Mesendoderm (in vitro differentiated cells): ENCODE measurements at places on chromosomes 11 and 22.

GRCh38 chr11:11973866-11974265, 34.6 kb downstream of the DKK3 start:
- H3K36me3 ChIP-seq, result no peaks in the 10 kb centered on the region
- no peak for DNase-seq
- peak overlapping the region; percentile 4 for H3K27ac ChIP-seq
- H3K4me3 ChIP-seq, result no peak overlapping the region

DNA sequence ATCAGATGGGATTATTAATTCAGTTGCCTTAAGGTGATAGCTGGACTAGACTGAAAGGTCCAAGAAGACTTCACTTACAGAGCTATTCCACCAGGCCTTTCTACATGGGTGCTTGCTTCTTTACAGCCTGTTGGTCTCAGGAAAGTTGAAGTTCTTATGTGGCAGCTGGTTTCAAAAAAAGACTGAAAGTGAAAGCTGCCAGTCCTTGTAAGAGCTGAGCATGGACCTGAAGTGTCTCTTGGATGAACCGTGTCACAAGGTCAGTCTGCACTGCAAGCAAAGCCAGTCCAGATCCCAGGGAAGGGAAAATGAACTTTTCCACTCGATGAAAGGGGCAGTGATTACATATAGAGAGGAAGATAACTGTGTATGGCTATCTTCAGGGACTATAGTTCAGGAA, 201.5 kb upstream of the LUZP2 start:
- H3K27me3 ChIP-seq, result no peaks in the 10 kb centered on the region
- no peaks in the 10 kb centered on the region for H3K4me1 ChIP-seq
- no peak overlapping the region for H3K4me3 ChIP-seq
- H3K36me3 ChIP-seq, result no peaks in the 10 kb centered on the region
- DNase-seq, result no peak
- no peak overlapping the region for H3K27ac ChIP-seq

GRCh38 chr11:133503236-133503635, 29.1 kb downstream of the OPCML start:
- peaks cover 2% of the 10 kb centered on the region for H3K4me1 ChIP-seq
- no peak for DNase-seq
- no peaks in the 10 kb centered on the region for H3K27me3 ChIP-seq
- H3K36me3 ChIP-seq, result no peaks in the 10 kb centered on the region
- H3K27ac ChIP-seq, result no peak overlapping the region
- H3K4me3 ChIP-seq, result no peak overlapping the region

GRCh38 chr11:111634981-111635705, 32.9 kb downstream of the SIK2 start:
- no peaks in the 10 kb centered on the region for H3K36me3 ChIP-seq
- DNase-seq, result no peak
- no peaks in the 10 kb centered on the region for H3K27me3 ChIP-seq
- no peak overlapping the region for H3K27ac ChIP-seq

- no peaks in the 10 kb centered on the region for H3K27me3 ChIP-seq
- DNase-seq, result peak; percentile 66
- no peak within 1 kb of the TSS for H3K4me3 ChIP-seq
- H3K27ac ChIP-seq, result no peak within 1 kb of the TSS
- no peaks in the 10 kb centered on the region for H3K4me1 ChIP-seq
Measured at GRCh38 chr11:49208006-49208721, at the start of gene FOLH1. Gene FOLH1 (minus strand): TSS chr11:49208602. CDS start chr11:49208409, 193 bp downstream.

DNA sequence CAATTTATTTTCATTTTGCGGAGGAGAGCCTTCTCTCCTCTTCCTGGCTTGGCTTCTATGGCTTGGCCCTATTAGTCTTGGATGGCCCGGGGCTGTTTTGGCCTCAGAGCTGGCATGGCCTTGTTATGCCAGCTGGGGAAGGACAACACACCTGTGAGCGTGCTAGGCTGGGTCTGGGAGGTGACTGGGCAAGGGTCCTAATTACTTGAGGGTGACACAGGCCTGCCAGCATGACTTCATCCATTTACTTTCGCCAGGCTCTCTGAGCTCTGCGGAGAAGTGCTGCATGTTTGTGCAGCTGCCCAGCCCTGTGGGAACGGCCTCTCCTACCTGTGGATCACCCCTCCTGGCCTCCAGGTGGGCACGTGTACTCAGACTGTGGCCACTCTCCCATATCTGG, 153.6 kb downstream of the SNX19 start:
- H3K27ac ChIP-seq, result no peak overlapping the region
- H3K27me3 ChIP-seq, result no peaks in the 10 kb centered on the region
- peaks cover 18% of the 10 kb centered on the region for H3K4me1 ChIP-seq

GRCh38 chr11:60343094-60343704, 16.1 kb downstream of the MS4A6E start:
- no peak overlapping the region for H3K4me3 ChIP-seq
- no peaks in the 10 kb centered on the region for H3K36me3 ChIP-seq
- DNase-seq, result peak; percentile 36
- no peak overlapping the region for H3K27ac ChIP-seq
- no peaks in the 10 kb centered on the region for H3K27me3 ChIP-seq

- no peak overlapping the region for H3K27ac ChIP-seq
- no peak for DNase-seq
- H3K4me3 ChIP-seq, result no peak overlapping the region
- H3K36me3 ChIP-seq, result peaks cover 1% of the 10 kb centered on the region
- H3K4me1 ChIP-seq, result no peaks in the 10 kb centered on the region
Measured at GRCh38 chr11:126411971-126412381, 56.5 kb downstream of the ST3GAL4 start.
